SW480 (cell line): ENCODE measurements at places on chromosomes 16 and 17.

DNA sequence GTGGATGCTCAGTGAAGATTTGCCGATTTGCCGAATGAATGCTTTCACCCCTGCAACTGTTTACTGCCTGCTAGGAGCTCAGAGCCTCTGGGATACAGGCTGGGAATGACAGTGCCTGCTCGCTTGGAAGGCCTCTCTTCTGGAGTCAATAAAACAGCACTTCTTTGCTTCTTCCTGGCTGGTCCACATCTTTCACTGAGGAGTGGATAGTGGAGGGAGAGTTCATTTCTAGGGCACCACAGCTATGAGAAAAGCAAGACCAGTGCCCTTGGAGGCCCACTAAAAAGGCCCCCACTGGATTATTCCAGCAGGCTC, 3.1 kb upstream of the USP7 start:
- DNase-seq, result no peak

DNA sequence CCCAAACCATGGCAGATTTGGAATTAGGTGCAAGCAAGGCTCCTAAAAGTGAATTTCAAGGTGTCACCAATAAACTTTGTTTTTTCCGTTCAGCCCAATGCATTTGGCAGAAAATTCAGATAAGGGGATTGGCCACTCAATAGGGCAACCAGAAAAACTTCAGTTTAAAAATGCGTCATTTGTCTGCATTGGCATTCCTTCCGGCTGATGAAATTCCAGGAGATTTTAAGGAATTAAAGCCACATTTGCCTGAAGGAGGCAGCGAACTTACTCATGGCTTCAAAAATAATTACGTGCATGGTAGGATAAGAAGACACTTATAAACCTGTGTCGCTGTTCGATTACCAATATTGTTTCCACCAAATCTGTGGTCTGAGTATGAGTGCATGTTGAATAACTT, 151.9 kb downstream of the SALL1 start:
- no peak for DNase-seq

DNA sequence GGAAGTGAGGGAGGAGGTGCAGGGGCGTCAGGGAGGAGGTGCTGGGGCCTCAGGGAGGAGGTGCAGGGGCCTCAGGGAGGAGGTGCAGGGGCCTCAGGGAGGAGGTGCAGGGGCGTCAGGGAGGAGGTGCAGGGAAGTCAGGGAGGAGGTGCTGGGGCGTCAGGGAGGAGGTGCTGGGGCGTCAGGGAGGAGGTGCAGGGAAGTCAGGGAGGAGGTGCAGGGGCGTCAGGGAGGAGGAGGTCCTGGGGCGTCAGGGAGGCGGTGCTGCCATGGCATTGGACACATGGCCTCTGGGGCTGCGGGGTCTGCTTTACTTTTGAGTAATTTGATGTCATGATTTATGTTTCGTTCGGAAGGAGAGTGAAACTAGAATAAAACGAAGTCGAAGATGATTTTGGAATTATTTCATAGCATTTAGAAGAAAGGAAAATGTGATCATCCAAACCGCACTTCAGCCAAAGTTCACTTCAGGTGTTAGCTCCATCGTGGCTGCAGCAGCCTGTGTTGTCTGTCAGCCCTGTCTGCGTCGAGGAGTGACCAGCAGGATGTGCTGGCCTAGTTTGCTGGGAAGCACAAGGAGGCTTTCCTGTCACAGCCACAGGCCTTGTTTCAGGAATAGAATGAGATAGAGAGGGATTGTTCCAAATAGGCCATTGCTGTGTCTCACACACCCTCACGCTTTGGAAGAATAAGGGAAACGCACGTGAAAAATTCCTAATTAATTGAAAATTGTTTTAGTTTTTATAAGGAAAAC, 42.8 kb downstream of the RAB11FIP3 start:
- no peak for DNase-seq

DNA sequence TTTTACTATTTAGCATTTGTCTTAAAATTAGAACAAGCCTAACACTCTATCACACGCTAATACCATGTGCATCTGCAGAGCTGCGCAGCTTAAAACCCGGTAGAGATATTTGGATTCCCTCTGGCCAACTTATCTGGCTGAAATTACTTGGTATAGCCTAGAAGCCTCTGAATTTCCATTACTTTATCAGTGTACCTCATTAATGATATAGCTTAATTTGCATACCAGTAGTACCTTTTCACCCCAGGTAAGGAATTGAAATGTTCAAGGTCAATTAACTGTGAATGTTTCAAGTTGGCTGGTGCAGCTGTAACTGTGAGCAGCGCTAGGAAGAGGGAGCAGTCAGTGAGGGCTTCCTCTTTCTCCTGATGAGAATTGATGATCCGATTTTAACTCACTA, 74.2 kb downstream of the CNTNAP4 start:
- DNase-seq, result no peak

DNA sequence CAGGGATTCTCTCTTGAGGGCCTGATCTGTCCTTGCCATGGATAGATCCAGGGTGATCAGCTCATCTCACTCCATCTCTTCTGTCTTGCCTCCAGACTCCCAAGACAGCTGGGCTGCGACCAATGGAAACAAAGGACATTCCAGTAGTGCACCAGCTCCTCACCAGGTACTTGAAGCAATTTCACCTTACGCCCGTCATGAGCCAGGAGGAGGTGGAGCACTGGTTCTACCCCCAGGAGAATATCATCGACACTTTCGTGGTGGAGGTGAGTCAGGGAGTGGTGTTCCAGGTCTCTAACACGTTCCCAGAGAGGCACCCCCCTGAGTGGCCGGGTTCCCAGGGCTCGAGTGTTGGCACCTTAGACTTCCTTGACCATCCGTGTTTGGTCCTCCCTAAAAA, 29.5 kb downstream of the PLCD3 start:
- DNase-seq, result no peak

GRCh38 chr17:41552455-41552854, 19.4 kb downstream of the KRT9 start:
- no peak for DNase-seq

- peak; percentile 67 for DNase-seq
These were observed 373 bp downstream of the CMC2 start for GRCh38 chr16:81006211-81006812.

GRCh38 chr16:72930396-72930795, 117.5 kb downstream of the ZFHX3 start:
- DNase-seq, result no peak

- peak; percentile 70 for DNase-seq
These were observed 286.6 kb upstream of the CCL2 start for GRCh38 chr17:33968350-33969044.

GRCh38 chr16:56259425-56259779, 68.1 kb downstream of the GNAO1 start:
- DNase-seq, result no peak

DNA sequence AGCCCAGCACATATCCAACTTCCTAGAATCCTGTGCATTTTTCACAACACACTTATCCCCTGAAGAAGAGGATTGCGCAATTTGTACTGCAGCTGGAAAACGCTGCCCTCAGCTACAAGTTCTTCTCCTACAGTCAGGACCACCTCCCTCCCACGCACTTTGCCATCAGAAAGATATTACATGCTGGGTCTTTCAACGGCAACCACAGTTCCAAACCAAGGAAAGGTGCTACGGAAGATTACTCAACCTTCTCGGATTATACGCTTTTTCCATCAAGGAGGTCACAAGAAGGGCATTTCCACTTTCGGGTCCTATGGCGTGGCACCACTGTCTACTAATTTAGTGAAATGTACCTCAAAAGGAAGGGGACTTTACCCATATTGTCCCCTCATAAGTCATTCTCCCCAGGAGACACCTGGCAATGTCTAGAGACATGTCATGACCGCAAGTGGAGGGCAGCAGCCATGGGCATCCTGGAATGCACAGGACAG, 35.2 kb downstream of the USP7 start:
- no peak for DNase-seq

DNA sequence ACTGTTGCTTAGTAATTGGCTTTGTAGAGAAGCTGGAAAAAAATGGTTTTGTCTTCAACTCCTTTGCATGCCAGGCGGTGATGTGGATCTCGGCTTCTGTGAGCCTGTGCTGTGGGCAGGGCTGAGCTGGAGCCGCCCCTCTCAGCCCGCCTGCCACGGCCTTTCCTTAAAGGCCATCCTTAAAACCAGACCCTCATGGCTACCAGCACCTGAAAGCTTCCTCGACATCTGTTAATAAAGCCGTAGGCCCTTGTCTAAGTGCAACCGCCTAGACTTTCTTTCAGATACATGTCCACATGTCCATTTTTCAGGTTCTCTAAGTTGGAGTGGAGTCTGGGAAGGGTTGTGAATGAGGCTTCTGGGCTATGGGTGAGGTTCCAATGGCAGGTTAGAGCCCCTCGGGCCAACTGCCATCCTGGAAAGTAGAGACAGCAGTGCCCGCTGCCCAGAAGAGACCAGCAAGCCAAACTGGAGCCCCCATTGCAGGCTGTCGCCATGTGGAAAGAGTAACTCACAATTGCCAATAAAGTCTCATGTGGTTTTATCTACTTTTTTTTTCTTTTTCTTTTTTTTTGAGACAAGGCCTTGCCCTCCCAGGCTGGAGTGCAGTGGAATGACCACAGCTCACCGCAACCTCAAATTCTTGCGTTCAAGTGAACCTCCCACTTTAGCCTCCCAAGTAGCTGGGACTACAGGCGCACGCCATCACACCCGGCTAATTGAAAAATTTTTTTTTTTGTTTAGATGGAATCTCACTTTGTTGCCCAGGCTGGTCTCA, 6.2 kb upstream of the TMEM235 start:
- DNase-seq, result no peak

- DNase-seq, result no peak
These were observed 79.5 kb downstream of the CDK5R1 start for GRCh38 chr17:32566303-32566702.

GRCh38 chr17:73788111-73788510, 143.9 kb upstream of the SDK2 start:
- no peak for DNase-seq

DNA sequence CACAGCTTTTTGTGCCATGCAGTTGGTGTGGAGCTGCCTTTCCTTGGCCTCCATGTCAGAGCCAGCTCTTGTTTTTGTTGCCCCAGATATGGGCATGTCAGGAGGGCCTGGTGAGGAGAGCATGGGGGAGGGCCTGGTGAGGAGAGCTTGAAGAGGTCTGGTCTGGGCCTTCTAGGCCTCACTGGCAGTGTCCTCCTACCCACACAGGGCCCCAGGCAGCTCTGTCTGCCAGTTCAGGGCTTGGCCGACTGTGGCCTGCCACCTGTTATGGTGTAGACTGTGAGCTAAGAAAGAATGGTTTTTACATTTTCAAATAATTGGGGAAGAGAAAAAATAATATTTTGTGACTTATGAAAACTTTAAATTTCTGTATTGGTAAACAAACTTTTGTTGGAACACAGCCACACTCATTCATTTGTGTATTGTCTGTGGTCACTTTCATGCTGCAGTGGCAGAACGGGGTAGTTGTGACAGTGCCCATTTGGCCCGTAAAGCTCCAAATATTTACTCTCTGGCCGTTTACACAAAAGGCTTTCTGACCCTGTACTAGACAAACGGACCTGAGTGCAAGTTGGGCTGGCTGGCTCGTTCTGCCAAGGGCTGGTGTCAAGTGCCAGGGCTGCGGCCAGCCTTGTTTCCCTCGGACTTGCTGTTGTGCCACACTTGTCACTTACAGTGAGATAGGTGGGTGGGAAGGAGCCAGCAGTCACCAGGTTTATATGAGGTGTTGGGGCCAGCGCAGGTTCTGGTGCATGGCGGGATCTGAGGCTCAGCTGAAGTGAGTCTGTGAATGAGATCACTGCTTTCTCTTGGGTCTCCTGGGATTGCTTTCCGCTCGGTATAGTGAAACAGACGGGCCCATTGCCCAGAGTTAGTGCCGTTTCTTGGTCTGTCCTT, 18.2 kb downstream of the PGS1 start:
- DNase-seq, result no peak

DNA sequence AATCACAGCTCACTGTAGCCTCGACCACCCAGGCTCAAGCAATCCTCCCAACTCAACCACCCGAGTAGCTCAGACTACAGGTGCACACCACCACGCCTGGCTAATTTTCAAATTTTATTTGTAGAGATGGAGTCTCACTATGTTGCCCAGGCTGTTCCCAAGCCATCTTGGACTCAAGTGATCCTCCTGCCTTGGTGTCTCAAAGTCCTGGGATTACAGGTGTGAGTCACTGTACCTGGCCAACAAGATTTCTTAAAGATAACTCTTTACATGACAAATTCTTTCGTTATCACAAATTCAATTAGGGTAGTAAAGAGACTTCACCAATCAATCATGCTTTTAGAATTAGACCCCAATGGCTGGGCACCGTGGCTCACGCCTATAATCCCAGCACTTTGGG, 12.4 kb downstream of the PRPSAP1 start:
- DNase-seq, result no peak

GRCh38 chr16:4288148-4288921, 15.5 kb upstream of the TFAP4 start:
- DNase-seq, result peak; percentile 46

DNA sequence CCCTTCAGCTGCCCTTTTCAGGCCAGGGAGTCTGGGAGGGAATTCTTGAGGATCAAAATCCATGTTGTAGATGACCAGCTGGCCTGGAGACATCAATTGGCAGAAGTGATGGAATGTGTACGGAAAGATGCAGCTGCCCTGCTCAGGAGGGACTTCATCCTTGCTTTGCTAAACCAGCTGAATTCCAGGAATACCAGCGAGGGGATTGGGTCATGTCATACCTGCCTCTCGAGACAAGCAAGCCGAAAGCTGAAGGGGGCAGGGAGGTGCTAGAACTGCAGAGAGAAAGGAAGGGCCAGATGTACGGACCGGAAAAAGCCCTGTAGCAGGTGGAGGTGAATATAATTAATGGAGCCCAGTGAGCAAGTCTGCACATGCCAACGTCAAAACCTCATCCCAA, 25.6 kb upstream of the NTN1 start:
- DNase-seq, result no peak
